ENCODE measurements at places on chromosomes 4 and X.

DNA sequence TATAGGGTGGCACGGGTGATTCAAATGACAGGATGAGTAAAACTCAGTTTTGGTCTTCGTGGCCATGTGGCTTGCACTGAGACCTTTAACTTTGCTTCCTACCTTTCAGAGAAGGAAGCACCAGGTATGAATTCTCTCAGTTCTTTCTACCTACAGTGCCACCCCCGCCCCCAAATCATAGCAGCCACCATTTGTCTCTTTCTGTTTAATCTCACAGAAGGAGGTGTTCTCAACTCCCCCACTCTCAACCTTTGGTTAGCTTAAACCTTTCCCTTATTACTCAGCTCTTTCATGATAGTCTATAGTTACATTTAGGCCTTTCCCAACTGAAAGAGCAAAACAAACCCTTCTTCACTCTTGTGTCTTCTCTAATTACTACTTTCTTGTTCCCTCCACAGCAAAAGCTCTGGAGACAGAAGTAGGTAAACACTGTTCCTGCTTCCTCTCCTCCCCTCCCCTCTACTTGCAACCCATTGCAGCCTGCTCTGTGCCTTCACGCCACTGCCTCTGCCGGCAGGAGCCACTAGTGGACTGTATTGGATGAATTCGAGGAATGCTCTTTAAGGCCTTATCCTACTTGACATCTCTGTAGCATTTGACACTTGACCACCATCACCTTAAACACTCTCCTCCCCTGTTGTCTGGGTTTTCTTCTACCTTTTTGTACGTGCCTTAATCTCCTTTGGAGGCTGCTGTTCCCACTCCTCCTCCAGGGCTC, 123.7 kb downstream of the AFF1 start:
- DNase-seq, result peak; percentile 46

DNA sequence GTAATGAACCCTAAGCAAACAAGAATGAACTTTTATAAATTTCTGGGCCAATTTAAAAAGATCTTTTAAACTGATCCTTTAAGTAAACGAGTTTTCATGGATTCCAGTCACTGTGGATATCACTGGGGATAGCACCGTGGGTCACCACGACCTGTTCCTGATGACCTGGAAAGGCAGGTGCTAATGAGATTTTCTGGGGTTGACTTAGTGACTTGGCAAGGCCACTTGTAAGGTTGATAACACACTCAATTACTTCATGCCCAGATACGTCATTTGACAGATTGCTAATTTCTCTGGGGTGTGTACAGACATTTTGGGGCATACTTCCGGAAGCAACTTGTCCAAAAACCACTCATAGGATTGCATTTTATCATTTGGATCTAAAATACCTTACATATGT, 24.5 kb downstream of the PDLIM3 start:
- no peak for DNase-seq

- DNase-seq, result no peak
Observed at GRCh38 chrX:106919932-106920452, at the start of gene CLDN2. TSS of gene CLDN2 (plus strand) at chrX:106920402. CDS start at chrX:106928229, 7,827 bp downstream.

GRCh38 chr4:51831133-51831532, 11.8 kb upstream of the DCUN1D4 start:
- peak; percentile 21 for DNase-seq

Measured in stimulated activated CD8-positive, alpha-beta memory T cell treated with anti-CD3 and anti-CD28 coated beads, Interleukin-4, amount 100 ng/mL, for 4 hours (primary cell).